ELR (cell line): ENCODE measurements at places on chromosomes 6 and 20.

- DNase-seq = peak; percentile 20
These were observed at the start of gene TCF21 for GRCh38 chr6:133888929-133889556. Gene TCF21 (plus strand): TSS chr6:133889113. CDS start chr6:133889398, 285 bp downstream.

- DNase-seq = peak; percentile 63
These were observed 14.5 kb downstream of the ADISSP start for GRCh38 chr20:3753098-3753497.

DNA sequence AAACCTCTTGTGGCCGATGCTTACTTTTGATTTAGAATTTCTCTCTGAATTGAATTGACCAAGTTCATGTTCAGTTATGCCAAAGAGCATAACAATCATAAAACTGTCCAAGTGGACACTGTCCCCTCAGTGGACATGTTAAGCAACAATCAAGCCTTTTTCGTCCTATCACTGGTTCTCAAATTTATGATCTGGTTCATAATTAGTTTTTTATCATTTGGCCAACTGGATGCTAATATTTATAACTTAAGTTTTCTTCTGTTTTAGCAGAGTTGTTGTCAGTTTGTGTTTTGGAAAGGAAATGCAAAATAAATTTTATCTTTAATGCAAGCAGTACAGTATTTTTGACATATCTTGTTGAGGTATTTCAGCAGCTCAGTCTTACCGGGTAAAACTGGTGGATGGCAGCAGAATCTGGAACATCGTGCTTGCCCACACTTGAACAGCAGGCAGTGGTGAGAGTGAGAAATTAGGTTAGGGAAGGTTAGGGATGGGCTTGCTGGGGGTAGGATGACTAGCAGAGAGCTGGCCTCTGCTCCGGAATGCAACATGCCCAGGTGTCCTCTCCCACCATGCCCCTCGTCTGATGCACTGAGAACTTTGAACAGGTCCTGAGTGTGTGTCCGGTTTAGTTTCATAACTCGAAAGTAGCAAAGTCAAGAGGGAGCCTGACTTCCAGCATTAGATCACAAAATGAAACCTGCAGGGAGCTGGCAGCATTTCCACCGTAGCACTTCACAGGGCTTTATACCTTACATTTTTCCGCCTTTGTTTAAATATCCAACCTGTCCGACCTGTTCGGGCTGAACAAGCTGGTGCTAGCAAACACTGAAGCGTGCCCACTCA, 93.1 kb downstream of the RREB1 start:
- DNase-seq = no peak

GRCh38 chr6:49110916-49111315, 352.1 kb downstream of the MMUT start:
- DNase-seq = no peak

DNA sequence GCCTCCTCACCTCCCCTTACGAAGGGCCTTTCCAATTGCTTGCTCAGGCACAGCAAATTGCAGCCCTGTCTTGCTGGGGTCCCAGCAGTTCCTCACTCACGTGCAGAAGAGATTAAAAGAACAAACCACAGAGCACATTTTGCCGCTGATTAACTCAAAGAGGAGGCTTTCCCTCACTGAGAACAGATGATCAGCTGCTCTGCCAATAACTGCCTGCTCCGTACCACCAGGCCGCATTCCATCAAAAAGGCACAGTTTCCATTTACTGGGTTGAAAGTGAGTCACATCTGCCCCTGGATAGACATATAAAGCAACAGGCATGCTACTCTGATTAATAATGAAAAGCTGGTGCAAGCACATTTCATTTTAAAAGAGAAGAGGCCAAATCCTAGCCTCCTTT, 446.8 kb downstream of the PTPRT start:
- DNase-seq = no peak

- DNase-seq = no peak
These were observed 11.1 kb downstream of the MTHFD1L start for GRCh38 chr6:150876598-150876997.

- no peak for DNase-seq
These were observed 16.4 kb upstream of the CCDC28A start for GRCh38 chr6:138757136-138757535.

GRCh38 chr6:151351146-151351700, 40.1 kb downstream of the ZBTB2 start:
- DNase-seq = no peak

GRCh38 chr6:82270881-82271635, 23.5 kb upstream of the IBTK start:
- peak; percentile 71 for DNase-seq

DNA sequence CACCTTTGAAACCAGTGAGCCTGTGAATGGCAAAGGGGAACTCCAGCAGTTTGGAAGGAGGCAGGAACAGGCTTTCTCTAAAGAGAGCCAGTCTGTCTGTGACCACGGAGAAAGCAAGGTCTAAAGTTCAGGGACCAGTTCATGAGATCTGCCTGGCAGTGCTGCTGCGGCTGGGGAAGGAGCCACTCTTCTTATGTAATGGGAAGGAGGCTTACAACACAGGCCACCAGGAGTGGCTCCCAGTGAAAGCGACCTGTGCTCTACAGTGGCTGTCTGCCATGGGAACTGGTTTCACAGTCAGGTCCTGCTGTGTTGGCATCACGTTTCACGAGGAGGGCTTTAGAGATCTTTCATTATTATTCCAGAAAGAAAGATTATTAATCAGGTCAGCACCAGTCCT, 291.9 kb upstream of the PRDM1 start:
- DNase-seq = no peak

DNA sequence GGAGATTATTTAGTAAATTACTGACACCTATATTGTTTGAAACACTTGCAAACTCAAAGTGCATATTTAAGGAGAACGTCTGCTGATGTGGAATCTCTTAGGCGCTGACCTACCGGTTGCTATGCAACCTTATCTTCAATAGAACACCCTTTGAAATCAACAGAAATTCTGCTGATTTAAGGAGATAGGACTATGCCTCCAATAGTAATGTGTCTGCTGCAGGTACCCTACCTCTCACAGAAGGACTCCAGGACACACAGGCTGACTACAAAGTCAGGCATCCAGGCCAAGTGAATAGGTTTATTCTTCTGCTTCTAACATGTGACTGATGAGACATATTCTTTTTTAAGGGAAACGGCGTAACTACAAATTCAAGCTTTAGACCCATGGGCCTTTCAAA, 311.7 kb downstream of the CBLN4 start:
- no peak for DNase-seq

GRCh38 chr6:46628976-46629375, 23.6 kb downstream of the CYP39A1 start:
- no peak for DNase-seq

- DNase-seq = no peak
These were observed 768.0 kb upstream of the GJE1 start for GRCh38 chr6:141364694-141365093.

GRCh38 chr6:7267466-7268091, 45.4 kb downstream of the SSR1 start:
- peak; percentile 98 for DNase-seq

DNA sequence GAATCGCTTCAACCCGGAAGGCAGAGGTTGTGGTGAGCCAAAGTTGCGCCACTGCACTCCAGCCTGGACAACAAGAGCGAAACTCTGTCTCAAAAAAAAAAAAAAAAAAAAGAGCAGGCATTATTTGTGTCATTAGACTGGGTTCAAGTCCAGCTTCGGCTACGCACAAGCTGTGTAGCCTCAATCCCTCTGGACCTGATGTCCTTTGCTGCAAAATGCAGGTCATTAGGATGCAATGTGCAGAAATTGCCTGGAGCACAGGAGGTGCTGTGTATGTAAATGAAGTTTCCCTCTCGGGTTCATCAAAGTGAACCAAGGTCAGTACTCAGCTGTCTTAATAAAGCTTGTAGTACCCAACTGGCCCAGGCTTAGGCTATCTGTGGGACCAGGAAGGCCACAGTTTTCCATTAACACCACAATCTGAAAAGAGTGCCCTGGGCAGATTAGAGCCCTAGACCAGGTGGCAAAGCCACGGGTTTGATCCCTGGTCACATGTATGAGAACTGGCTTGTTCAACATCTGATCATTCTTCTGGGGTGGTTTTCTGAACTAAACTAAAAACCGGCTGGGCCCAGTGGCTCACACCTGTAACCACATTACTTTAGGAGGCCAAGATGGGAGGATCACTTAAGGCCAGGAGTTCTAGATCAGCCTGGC, 155.3 kb downstream of the ZMYND8 start:
- DNase-seq = no peak

GRCh38 chr6:29925321-29925720, 17.0 kb upstream of the HLA-A start:
- DNase-seq = no peak

DNA sequence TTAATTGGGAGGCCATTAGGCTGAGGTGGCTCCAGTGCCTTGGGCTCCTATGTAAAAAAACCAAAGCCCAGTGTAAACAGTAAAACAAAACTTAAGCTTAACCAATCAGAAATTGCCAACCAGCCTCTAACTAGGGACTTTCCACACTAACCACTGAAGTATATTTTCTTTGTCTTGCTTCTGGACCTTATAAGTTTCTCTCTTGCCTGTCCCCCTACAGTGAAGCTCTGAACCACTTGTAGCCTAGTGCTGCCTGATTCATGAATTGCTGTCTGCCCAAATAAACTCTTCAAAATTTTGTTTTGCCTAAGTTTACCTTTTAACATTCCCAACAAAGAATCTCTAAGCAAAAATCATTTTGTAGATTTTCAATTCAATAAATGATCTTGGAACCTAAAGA, 28.2 kb downstream of the POPDC3 start:
- no peak for DNase-seq

DNA sequence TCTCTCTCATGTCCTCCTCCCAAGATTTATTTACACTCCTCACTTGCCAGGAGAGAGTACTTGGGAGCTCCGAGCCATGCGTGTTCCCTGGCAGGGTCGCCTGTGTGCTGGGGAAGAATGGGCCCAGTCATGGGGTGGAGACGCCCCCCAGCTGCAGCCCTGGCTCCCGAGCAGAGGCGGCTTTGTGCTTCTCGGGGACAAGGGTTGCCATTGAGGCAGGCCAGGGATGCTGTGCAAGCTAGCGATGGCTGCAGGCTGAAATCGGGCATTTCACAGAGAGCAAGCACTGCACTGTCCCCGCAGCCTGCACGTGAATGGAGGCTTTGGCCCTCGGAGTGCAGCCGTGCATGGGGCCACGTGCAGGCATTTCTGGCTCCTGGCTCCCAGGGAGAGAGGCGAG, 23.8 kb downstream of the PHACTR3 start:
- DNase-seq = no peak

- no peak for DNase-seq
These were observed 24.6 kb downstream of the HBS1L start for GRCh38 chr6:135030056-135030473.

- no peak for DNase-seq
These were observed 128.7 kb downstream of the EYA4 start for GRCh38 chr6:133369773-133370272.

- peak; percentile 36 for DNase-seq
These were observed 9.4 kb downstream of the TREML2 start for GRCh38 chr6:41191569-41191968.

GRCh38 chr6:78199044-78199443, 546.2 kb downstream of the MEI4 start:
- no peak for DNase-seq

GRCh38 chr6:3088968-3089367, 20.7 kb downstream of the RIPK1 start:
- DNase-seq = no peak

DNA sequence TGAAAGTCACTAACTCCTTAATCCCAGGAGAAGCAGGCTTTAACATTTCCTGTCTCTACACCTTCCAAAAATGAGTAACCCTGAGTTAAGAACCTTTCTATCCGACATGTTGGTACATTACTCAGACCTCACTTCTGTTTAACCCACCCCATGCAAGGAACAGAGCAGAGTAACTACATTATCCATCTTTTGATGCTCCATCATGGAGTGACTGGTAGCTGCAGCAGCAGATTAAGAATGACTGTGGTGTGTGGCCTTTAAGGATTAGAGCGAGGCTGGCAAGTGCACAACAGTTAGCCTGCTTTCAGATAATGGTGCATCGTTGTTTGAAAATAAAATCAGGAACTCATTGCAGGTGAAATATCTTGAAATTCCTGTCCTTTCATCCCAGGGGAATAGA, 2.0 kb downstream of the TRAF3IP2 start:
- peak; percentile 63 for DNase-seq

GRCh38 chr6:148598724-148599123, 148.1 kb upstream of the UST start:
- DNase-seq = no peak

DNA sequence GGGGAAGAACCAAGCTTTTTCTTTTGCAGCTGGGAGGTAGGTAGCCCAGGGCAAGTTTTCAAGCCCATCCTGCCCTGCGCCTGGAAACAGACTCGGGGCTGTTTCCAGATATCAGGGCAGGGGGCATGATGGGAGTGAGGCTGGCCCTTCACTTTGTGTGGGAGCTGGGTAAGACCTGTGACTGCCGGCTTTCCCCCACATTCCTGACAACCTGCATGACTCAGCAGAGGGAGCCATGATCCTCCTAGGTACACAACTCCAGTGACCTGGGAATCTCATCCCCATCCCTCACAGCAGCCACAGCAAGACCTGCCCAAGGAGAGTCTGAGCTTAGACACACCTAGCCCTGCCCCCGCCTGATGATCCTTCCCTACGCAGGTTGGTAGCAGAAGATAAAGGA, 280.8 kb downstream of the SOX4 start:
- DNase-seq = no peak

DNA sequence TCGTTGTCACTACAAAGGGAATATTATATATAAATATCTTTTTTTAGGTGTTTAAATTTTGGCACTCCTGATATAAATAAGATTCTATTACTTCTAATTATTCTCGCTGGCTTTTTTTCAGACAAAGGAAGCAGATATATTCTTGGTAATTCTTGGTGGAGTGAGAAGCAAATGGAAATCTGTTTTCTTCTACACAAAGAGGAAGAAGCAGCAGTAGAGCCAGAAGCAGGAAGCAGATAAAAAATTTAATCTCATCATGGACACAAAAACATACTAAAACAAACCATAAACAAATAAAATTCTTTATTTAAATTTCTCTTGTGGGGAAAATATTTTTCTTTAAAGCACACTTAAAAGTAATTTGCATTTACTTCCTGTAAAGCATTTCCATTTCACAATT, 3.7 kb upstream of the KIAA0319 start:
- DNase-seq = no peak

- DNase-seq = no peak
These were observed 445.2 kb upstream of the CDH4 start for GRCh38 chr20:60806824-60807223.

DNA sequence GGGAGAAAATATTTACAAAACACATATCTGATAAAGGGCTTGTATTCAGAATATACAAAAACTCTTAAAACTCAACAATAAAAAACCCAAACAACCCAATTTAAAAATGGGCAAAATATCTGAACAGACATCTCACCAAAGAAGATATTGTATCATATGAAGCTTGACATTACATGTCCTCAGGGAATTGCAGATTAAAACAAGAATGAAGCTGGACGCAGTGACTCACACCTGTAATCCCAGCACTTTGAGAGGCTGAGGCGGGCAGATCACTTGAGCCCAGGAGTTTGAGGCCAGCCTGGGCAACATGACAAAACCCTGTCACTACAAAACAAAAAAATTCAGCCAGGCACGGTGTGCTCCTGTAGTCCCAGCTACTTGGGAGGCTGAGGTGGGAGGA, 135.4 kb upstream of the AKIRIN2 start:
- DNase-seq = no peak
